ENCODE measurements at places on chromosomes 1 and 21.
A peak's percentile ranks its signal among the peaks of the same experiment; 100 is the strongest.

DNA sequence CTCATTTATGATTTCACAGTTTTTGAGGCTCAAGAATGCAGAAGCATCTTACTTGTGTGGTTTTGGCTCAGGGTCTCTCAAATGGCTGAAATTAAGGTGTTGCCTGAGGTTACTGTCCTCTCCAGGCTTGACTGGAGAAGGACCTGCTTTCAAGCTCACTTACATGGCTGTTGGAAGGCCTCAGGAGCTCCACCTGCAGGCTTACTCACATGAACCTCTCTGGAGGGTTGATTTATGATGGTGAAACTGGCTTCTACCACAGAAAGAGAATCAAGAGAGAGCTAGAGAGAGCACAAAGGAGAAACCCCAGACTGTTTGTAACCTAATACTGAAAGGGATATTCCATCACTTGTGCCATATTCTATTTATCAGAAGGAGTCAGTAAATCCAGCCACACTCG lies 6.2 kb upstream of the KCNK2 start:
- DNase-seq: no peak

GRCh38 chr1:22414244-22414751 lies 37.4 kb upstream of the ZBTB40 start:
- peak; percentile 77 for DNase-seq

GRCh38 chr1:45752441-45753052 lies 2.1 kb upstream of the IPP start:
- no peak for DNase-seq

DNA sequence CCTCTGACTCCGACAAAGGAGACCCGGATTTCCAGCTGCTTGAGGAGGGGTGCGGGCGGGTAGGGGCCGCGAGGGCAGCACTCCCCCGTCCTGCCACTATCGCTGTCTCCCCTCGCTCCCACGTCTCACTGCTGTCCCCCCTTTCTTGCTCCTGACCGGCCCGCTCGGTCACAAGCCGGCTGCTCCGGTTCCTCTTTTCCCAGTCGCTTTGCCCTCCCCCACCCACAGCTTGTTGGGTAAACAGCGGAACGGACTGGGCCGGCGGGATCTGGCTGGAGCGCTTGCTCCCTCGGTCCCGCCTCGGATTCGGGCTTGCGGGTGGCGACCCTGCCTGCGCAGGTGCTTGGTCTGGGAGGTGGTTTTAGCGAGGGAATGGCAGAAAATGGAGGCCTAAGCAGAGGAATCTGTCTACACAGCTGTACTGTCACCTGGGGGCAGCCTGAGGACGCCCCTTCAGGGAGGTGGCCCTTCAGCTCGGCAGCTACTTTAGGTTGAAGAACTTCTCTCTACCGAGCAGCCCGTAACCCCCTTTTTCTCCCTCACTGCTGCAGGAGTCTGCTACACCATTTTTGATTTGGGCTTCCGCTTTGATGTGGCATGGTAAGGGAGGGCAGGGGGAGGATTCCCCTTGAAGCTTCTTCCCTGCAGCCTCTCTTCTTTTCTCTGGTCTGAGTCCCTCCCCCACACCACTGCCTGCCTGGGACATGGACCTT lies 645 bp downstream of the ATP6V0B start:
- no peak for DNase-seq

- no peak for DNase-seq
Measured at GRCh38 chr1:30747033-30748008, 10.3 kb downstream of the LAPTM5 start.

DNA sequence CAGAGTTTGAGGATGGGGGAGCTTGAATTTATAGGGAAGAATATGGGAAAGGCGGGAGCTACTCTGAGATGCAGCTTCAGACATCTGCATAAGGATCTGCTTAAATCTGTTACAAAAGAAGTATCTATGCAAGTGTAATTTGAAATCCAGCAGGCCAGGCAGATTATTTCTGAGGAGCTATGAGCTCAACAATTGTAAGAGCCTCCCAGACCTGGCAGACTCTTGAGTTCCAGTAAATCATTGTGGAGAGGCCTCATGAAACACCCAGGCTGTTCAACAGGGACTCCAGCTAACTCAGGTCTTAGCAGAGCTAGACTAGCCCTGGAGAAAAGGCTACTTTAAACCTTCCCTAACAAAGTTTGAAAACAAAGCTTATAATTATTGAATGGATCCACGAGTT lies 647.5 kb upstream of the CHRM3 start:
- DNase-seq: no peak

GRCh38 chr1:240254778-240255291 lies 163.2 kb downstream of the FMN2 start:
- no peak for DNase-seq

GRCh38 chr21:28371713-28372112 lies 621.0 kb downstream of the LTN1 start:
- DNase-seq: no peak

- DNase-seq: peak; percentile 14
Measured at GRCh38 chr1:113456967-113457366, 66.7 kb downstream of the MAGI3 start.

- no peak for DNase-seq
Measured at GRCh38 chr1:118023199-118023598, 93.7 kb downstream of the WDR3 start.

- DNase-seq: no peak
Measured at GRCh38 chr1:89022167-89022959, at the start of gene GBP3. Gene GBP3, minus strand, starts transcription at chr1:89022866. Its CDS starts 2,145 bp downstream, at chr1:89020721.

GRCh38 chr1:54517496-54517895 lies 30.5 kb upstream of the ACOT11 start:
- no peak for DNase-seq

GRCh38 chr1:176195547-176195946 lies 11.5 kb downstream of the COP1 start:
- DNase-seq: no peak

DNA sequence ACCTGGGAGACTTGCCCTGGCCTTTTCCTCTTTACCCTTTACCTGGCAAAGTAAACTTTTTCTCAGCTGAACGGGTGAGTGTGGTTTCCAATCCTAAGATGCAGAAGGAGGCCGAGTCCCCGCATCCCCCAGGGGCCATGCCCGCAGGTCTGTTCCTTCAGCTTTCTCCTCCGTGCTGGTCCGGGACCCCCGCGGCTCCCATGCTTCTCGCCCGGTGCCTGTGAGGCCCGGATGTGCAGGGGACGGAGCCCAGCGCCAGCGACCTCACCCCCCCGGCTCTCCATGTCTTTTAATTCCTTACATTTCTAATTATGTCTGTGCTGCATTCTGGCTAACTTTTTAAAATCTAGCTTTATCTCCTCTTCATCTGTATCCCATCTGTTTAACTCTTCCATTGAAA lies 21.5 kb upstream of the SCYL3 start:
- DNase-seq: no peak

- no peak for DNase-seq
Measured at GRCh38 chr1:95572962-95573361, 339.0 kb downstream of the RWDD3 start.

- no peak for DNase-seq
Measured at GRCh38 chr1:1033731-1034438, 14.0 kb downstream of the AGRN start.

GRCh38 chr21:38787461-38788274 lies 18.1 kb upstream of the ETS2 start:
- DNase-seq: peak; percentile 74

DNA sequence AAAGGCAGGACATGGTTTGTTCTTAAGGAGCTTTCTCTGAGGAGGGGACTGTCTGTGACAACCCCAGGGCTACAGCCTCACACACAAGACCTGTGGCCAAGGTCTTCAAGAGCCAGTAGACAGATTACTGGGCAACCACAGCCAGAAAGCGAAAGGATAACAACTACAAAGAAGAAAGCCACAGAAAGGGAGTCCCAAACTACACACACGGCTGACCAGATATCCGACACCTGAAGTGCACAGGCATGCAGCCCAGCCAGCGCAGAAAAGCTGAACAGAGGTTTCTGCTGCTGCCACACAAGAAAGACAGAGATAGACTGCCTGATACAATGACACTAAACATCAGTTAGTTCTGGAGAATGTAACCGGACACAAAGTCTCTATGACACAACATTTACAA lies 21.4 kb upstream of the NADK start:
- no peak for DNase-seq

DNA sequence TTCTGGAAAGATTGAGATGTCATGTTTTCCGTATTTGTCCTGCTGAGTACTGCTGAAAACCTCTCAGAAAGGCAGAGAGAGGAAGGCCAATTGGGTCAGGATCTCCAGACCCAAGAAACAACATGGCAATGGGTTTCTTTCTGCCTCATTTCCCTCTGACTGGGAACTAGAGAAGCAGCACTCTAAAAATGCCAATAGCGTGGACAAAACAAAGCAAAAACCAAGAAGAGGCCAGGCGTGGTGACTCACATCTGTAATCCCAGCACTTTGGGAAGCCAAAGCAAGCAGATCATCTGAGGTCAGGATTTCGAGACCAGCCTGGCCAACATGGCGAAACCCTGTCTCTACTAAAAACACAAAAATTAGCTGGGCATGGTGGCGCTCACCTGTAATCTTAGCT lies 18.3 kb downstream of the TNFRSF9 start:
- no peak for DNase-seq

DNA sequence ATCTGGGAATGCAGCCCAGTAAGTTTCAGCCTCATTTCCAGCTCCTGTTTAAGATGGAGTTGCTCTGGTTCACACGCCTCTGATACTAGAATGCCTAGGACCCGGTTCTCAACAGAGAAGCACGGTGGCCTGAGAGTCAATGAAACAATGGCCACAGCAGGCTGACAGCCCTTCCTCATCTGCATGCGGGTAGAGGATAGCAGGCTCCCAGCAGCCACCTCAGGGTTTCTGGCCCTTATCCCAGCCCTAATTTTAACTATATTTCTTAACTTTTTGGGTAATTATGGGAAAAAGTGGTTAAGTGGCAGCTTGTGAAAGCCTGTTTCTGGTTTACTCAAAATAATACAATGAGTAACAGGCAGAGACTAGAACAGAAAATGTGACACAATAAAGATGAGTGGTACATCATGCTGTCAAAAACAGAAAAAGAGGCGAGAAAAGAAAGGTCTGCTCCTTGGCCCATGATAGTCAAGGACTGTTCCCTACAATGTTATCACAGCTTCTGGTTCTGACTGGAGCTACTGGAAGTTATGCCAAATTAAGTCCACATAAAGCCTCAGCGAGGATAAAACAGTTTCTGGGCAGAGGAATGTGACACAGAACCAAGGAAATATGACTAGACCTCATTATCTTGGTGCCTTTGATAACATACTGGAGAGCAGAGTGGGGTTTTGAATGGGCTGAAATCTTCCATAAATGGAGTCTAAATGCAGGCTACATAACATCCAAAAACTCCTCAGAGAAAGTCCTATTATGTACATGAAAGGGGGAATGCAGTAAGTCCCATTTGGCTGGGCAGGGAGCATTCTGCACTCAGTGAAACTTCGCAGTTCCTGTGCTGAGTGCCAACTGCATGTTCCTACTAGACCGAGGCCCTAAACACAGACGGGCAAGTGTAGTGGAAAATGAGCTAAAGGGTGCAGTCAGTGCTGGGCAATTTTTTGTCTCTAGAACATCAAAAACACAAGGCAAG lies 92.1 kb downstream of the NIBAN1 start:
- DNase-seq: no peak

GRCh38 chr1:183318433-183318832 lies 99.7 kb downstream of the NMNAT2 start:
- DNase-seq: peak; percentile 13

- DNase-seq: no peak
Measured at GRCh38 chr1:147245586-147246021, 3.1 kb downstream of the CHD1L start.

DNA sequence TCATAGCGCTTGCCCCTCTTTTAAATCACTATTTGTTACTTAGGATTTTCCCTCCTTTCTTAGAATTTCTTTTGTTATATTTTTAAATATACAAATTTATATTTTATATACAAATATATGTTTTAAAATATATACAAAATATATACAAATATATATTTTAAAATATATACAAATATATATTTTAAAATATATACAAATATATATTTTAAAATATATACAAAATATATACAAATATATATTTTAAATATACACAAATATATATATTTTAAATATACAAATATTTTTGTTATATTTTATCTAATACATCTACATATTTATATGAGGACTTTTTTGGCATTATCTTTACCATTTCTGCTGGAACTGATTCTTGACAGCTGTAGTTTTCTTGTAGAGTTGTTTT lies 50.9 kb upstream of the QSOX1 start:
- DNase-seq: no peak

- no peak for DNase-seq
Measured at GRCh38 chr1:43572084-43572483, 41.4 kb downstream of the PTPRF start.

DNA sequence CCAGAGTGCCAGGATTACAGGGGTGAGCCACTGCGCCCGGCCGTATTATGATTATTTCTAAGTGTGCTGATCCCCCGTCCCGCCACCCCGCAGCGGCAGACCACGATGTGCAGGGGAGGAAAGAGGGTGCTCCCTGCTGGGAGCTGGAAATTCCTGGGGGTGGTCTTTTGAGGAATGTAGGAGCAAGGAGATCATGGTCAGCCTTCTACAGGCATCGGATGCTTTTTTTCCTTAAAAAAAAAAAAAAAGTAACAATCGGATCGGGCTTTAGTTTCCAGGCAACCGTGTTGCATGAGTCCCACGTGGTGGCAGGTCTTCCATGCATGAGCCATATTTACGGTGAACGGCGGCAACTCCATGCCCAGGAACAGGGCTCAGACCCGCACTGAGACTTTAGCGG lies 74.2 kb upstream of the COX20 start:
- DNase-seq: no peak

DNA sequence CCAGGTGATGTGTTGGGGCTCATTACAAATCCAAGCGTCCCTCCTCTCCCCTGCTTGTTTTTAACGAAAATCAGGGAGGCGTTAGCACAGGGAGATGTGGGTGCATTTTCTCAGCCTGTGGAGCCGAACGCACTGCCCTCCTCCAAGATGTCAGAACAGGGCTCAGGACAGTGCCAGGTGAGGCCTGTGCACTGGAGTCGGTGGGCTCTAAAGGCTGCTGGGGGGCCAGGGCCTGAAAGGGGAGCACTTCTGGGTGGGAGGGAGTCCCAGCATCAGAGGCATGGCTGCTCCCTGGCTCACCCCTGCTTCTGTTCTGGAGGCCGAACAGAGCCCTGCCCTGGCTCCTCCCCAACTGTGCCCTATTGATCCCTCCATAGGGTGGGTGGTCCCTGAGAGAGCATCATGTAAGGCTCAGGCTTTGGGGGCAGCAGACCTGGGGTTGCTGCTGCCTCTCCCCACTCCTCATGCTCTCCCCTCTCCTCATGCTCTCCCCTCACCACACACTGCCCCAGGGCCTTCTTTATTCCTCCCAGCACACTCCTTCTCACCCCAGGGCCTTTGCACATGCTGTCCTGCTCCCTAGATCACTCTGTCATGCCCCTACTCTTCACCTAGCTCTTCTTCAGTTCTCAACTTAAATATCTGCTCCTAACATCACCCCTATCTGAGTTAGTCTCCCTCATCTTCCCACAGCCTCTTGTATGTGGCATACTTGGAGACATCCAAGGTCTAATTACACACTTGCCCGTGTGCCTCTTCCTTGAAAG lies 725.2 kb downstream of the PTPRU start:
- DNase-seq: no peak

GRCh38 chr1:85137660-85138059 lies 63.2 kb downstream of the SYDE2 start:
- DNase-seq: peak; percentile 59

- no peak for DNase-seq
Measured at GRCh38 chr21:42066521-42066920, 4.6 kb upstream of the UMODL1 start.

Measured in SHP77 treated with DMSO at 0.1 percent for 48 hours (cell line).